ENCODE measurements at places on chromosomes 4 and X. TPM values are rescaled to one million over a fixed set of nuclear protein-coding genes. Genes with fewer than 3 reads are reported as not detected.

GRCh38 chr4:175762582-175762981, 49.5 kb downstream of the GPM6A start:
- no peak for DNase-seq

DNA sequence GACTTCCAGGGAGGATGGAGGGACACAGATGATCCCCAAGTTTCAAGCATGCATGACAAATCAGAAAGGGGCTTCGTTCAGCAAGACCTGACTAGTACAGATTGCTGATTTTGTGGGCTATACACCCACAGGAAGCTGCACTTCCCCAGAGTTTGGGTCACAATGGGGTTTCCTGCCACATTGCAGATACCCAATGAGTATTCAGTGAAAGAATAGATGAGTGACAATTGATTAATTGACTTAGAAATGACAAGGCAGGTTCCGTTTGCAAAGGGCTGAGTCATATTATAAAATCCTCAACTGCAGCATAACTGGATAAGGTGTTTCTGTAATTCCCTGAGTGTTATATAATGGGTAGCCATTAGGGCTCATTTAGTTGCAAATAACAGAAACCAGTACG, 146.6 kb upstream of the TBL1X start:
- no peak for DNase-seq

The EDNRA gene
- total RNA-seq, result 9.7 TPM

The NDST4 gene
- total RNA-seq, result 0.40 TPM

- DNase-seq, result no peak
Measured at GRCh38 chr4:99811850-99812249, 4.8 kb upstream of the DAPP1 start.

GRCh38 chr4:35189988-35190613, 1054.2 kb downstream of the ARAP2 start:
- no peak for DNase-seq

- DNase-seq, result no peak
Measured at GRCh38 chr4:79898055-79898454, 175.0 kb downstream of the ANTXR2 start.

The H2BW2 gene
- 0.17 TPM for total RNA-seq

DNA sequence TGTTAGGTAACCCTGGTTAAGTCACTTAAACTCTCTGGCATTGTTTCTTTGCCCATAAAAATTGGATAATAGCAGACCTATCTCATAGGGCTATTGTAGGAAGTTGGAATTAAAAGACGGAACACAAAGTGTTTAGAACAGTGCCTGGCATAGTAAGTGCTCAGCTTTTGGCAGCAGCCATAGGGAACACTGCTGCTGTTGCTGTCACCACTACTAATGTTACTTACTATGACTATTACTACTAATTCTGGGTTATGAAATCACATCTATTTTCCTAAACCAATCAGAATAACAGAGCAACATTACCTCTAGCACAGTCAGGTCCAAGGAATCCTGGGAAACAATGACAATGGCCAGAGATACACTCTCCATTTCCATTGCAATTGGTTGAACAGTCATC, 300.0 kb downstream of the SH2D1A start:
- DNase-seq, result no peak

DNA sequence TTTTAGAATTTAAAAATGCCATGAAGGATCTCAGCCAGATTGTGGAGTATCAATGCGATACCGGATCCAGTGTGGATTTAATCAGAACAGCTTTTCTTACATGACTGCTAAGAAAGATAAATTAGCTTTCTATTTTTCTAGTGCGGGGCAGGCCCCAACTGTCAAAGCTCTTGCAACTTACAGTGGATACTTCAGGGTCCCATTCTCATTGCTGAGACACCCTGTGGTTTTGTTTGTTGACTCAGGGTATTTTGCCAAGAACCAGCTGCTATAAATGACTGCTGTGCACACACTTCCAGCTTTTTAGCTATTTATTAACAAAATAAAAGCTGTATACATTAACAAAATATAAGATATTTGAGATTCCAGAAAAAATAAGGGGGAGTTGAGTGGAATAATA, 166.4 kb downstream of the DCLK2 start:
- no peak for DNase-seq

DNA sequence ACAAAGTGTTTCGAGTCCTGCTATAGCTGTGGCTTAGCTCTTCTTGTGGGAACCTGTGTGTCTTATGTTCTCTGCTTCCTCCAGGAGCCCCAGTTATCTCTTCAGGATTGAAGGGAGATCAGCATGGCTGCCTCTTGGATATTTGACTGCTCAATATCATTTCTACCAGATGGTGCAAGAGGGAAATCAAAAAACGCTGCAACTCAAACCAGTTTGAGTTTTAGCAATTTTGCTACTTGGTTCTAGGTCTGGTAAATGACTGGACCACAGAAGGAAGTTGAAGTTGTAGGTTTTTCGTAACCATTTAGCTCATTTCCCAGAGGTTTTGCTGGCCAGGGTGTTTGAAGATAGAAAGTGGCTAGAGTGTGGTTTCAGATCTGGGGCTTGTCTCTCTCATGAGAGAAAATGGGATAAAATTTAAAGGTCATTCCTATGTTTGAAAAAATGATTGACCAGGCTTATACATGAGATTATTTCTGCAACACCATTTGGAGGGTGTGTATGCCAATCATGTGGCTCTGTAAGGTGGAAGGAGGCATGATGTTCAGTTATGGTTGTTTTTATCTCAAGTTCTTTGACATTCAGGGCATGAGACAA, 210.4 kb downstream of the SPRY1 start:
- no peak for DNase-seq

Data from mucosa of gallbladder (tissue), 1 donor.